Left ventricle myocardium inferior (tissue), 1 donor: ENCODE measurements at places on chromosomes 6 and 20.

DNA sequence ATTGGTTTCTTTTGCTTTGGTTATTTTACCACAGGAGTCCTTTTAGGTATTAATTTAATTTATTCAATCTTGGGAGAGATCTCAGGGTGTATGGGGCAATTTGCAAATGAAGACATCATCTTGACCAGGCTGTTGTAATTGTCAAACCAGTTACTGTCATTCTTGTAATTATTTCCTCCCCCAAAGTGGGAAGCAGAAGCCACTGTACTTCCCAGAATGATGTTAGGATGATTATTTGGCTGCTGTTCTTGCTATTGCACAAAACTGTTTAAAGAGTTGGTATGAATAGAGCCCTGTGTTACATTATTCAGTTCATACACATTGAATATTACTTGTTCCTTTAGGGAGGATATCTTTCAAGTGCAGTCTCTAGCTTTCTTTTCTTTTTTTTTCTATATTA, 1.7 kb downstream of the TAAR6 start:
- DNase-seq = no peak

DNA sequence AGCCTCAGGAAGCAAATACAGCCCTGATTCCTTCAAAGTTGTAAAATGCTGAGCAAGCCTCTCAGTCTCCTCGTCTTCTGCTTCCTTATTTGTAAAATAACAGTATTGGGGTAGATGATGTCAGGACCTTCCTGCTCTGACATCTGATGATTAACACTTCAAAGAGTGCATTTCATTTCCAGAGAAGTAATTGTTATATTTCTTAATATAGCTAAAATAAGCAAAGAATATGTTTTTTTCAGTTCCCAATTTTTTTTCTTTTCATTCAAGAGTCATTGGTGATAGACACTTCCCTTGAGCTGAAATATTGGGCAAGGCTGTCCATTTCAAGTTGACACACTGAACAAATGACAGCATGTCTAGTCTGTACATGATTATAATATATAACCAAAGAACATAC, 53.4 kb downstream of the SLX4IP start:
- no peak for DNase-seq

GRCh38 chr6:19524366-19525186, 312.6 kb upstream of the ID4 start:
- DNase-seq = no peak

GRCh38 chr20:21719592-21720214, 14.2 kb downstream of the PAX1 start:
- no peak for DNase-seq

- no peak for DNase-seq
Measured at GRCh38 chr20:5737966-5738365, 12.2 kb upstream of the SHLD1 start.

DNA sequence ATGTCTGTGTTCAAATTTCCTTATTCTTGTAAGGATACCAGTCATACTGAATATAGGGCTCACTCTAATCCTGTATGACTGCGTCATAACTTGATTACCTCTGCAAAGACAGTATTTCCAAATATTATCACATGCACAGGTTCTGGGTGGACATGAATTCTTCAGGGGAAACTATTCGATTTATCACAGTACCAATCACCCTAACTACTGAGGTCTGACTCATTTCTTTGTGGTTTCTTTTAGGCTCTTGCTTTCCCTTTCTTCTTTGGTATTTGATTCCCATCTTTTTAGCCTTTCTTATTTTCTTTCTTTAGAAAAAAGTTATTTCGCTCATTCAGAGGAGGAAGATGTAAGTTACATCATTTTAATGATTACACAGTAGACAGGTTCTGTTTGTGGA, 40.3 kb upstream of the TBX18 start:
- DNase-seq = no peak

DNA sequence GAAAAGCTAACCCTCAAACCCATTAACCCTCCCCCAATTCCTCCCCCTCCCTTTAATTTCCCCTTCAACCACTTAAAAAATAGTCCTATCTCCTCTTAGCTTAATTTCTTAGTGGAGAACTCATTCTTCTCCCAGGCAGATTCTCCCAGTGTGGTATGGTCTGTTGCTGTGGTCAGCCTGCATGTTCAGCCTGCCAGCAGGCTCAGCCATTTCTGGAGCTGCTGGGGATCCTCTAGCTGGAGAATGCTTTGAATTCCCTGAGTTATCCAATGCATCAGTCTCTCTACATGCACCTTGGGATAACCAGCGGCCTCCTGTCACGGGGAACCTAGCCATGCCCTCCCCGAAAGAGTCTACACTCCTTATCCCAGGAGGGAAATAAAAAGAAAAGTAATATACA, 375.4 kb upstream of the RSPO3 start:
- no peak for DNase-seq

- no peak for DNase-seq
Measured at GRCh38 chr20:54849741-54850140, 374.3 kb downstream of the DOK5 start.

DNA sequence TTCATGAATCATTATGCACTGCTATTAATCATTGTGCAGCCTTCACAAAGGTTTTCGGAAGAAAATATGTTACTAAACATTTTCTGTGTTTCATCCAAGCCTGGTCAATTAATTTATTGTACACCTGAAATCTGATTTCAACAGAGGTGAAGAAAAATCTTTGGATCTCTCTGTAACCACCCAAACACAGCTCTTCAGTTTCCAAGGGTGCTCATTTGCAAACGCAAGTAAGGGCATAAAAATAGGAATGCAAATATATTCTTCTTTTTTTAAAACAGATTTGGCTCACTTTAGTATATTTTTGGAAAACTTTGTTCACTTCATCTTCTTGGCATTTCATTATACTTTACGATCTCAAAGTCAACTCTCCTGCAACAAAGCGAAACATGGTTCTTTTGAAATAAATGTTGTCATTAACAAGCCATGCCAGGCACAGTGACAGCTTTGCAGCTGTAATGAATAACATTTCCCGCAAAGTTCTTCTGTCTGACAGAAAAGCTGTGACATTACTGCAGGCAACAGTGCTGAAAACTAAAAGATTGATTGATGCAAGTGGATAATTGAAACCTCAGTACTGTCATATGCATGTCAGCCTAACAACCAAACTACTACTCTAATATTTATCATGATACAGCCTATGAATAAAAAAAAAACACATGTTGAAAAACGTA, 348.3 kb downstream of the FRK start:
- no peak for DNase-seq

GRCh38 chr20:19407736-19408135, 195.3 kb downstream of the SLC24A3 start:
- DNase-seq = no peak

DNA sequence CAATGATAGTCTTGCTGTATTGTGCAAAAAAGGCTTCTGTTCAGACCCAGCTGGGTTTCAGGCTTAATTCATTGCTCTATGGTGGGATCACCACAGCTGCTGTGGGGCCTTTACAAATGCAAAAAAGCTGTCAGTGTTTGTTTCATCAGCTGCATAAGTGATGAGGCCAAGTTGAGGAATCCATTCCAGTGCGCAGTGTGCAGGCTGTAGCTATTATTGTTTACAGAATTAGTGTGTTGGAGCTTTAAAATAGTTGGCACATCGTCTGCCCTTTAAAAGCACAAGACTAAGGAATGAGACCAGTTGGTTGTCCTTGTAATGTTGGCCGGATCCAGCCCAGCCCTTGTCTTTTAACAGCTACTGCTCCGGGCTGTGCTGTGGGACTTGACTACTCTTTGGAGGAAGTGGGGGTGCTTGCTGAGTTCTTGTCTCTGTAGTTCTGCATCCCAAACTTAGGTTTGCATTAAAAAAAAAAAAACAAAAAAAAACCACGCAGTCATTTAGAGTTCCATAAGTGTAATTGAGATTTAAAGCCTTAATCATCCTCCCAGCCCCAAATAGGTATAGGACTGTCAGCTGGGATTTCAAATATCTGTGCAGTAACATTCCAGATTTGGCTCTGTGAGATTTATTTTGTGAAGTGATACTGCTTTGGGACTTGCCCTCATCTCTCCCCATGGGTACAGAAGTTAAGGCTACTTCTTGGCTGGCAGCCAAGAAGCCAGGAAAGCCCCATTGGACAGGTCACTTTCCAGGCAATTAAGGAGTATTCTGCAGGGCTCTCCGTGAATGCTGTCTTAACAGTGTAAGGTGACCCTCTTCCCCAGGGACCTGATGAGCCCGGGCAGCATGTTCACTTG, 19.3 kb downstream of the JARID2 start:
- DNase-seq = peak; percentile 48

DNA sequence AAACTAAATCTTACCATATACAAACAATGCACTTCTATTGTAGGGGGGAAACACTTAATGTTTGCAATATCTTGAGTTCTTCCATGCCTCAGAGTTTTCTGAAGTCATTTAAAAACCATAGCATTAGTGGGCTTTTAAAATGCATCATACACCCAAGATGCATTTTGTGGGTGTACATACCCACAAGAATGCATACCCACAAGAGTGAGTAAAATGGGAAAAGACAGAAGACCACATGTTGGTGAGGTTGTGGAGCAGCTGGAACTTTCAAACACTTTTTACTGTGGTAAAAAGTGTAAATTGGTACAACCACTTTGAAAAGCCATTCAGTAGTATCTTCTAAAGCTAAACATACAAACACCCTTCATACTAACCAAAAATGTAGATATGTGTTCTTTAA, 57.5 kb downstream of the CYB5R4 start:
- DNase-seq = no peak

DNA sequence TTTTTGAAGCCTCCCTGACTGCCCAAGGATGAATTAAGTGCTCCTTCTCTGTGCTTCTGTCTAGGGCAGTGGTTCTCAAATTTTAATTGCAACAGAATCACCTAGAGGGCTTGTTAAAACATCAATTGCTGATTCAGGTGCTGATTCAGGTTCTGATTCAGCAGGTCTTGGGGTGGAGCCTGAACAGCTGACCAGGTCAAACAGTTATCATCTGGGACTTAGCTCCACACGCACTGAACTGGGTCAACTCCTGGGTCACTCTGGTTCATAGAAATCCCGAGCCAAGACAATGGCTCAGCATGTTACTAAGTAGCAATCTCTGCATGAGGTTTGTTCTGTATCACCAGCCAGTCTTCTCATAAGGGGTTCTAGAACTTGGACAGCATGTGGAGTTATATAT, 192.3 kb downstream of the GJA1 start:
- DNase-seq = no peak

- DNase-seq = no peak
Measured at GRCh38 chr6:131161987-131162386, 26.7 kb downstream of the AKAP7 start.

- DNase-seq = no peak
Measured at GRCh38 chr6:110053395-110054240, 75.5 kb downstream of the GPR6 start.

GRCh38 chr20:11454966-11455799, 462.5 kb upstream of the BTBD3 start:
- DNase-seq = no peak

DNA sequence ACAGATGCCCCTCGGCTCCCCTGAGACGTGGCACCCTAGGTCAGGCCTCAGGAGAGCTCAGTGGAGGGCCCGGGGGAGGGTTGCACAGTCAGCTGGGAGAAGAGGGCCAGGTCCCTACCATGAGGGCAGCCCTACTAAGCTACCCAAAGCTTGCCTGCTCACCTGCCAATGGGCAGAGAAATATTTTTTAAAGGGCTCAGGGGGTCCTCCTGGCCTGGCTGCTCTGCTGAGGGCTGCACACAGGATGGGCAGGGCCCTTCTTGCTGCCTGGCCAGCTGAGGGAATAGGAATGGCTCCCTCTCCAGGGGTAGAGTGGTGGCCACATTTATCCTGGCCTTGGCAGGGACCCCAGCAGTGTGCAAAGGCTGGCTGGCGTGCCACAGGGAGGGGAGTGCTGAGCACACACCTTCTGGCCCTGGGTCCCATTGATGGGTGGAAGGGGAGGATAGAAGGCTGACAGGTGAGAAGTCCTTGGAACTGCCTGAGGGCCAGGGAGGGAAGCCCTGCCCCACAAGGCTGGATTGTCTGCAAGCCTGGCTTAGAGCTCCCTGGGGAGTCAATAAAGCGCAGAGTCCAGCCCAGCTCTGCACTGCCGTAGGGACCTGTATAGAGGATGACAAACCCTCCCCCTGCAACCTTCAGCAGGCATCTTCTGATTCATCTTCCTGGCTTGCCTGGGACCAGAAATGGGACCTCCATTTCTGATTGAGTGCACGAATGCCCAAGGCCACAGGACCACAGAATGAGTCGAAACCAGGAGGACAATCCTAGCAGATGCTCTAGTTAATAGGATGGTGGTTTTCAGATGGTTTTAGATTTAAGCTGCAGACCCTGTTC, 62.1 kb downstream of the NOL4L start:
- no peak for DNase-seq

GRCh38 chr6:39350723-39351505, 28.4 kb upstream of the KCNK16 start:
- DNase-seq = no peak

GRCh38 chr6:41122918-41123317, 31.2 kb downstream of the TREML1 start:
- DNase-seq = no peak

- no peak for DNase-seq
Measured at GRCh38 chr6:28081486-28081751, 1.1 kb downstream of the ZNF165 start.

DNA sequence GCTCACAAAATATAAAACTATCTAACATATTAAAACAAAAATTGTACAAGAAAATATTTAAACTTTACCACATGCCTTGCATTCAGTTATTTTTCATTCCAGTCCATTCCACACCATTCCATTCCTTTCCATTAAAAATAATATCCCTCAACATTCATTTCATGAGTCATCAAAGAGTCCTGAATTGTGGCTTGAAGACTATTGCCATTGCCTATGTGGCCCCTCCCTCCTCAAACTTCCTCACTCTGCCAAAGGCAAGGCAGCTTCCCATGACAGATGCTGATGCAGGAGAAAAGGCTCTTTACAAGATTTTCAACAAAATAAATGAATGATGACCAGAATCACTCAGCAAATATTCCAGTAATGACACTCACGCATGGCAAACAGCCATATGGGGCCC, 31.7 kb downstream of the IL20RA start:
- no peak for DNase-seq

GRCh38 chr6:105191351-105191750, 11.5 kb upstream of the POPDC3 start:
- DNase-seq = no peak

GRCh38 chr20:1846876-1847275, 48.3 kb upstream of the SIRPA start:
- no peak for DNase-seq

DNA sequence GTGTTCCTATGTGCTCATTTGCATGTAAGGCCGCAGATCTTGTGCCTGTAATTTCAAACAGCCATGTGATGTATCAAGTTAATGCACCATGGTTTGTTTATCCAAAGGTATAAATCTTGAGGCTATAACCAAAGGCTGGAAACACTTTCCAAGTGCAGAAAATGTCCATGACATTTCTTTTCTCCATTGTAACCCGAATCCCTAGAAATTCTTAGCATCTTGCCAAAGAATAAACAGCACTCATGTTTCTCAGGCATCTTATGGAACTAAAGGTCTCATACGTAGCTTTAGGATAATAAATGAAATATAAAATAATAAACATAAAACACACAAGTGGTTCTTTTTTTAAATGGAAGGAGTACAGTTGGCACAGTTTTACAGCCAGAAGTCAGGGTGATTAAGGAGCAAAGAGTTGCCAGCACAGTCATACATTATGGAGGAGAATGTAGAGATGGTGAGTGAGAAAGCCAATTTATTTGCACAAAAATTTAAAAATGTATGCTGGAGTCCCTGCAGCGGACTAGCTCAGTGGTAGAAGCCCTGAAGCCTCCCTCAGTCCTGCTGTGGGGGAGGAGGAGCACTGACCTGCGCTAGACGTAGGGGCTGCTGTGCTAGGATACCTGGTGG, 18.0 kb downstream of the CDH26 start:
- no peak for DNase-seq
